ENCODE measurements at places on chromosomes 1 and 21.

DNA sequence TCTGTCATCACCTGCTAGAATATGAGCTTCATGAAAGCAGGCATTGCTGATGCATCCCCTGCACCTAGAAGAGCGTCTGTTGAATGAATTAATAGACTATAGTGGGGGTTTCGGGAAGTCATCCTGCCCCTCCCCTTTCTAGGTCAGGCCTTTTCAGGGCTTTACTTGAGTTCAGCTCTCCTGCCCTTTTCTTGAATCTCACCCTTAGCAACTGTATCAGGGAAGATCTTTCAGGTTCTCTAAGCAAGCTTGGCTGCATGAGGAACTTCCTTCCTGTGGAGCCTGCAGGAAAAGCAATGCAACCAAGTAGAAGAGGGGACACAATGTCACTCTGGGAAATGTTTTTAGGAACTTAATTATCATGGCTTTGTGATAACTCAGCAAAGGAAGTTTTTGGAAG, 27.2 kb upstream of the KIAA0040 start:
- DNase-seq, result no peak

DNA sequence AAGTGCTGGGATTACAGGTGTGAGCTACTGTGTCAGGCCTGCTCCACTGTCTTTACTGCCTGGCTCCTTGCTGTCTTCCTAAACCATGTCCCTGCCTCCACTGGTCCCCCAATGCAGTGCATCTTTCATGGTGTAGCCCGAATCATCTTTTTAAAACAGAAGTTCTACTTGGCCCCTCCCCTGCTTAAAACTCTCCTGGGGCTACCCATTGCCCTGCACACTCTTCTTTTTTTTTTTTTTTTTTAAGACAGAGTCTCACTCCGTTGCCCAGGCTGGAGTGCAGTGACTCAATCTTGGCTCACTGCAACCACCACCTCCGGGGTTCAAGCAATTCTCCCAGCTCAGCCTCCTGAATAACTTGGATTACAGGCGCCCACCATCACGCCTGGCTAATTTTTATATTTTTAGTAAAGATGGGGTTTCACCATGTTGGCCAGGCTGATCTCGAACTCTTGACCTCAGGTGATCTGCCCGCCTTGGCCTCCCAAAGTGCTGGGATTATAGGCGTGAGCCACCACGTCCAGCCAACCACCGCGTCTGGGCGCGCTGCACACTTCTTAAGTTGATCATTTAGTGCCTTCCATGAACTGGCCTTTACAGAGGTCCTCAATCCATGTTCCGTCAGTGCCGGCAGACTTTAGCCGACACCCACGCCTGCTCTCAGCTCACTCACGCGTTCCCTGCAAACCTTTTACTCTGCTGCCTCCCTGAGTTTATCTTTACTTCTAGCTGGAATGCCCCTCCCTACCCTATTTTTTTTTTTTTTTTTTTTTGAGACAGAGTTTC, 2.4 kb downstream of the FCN3 start:
- no peak for DNase-seq

- no peak for DNase-seq
Observed at GRCh38 chr1:65881067-65881594, 88.4 kb downstream of the PDE4B start.

DNA sequence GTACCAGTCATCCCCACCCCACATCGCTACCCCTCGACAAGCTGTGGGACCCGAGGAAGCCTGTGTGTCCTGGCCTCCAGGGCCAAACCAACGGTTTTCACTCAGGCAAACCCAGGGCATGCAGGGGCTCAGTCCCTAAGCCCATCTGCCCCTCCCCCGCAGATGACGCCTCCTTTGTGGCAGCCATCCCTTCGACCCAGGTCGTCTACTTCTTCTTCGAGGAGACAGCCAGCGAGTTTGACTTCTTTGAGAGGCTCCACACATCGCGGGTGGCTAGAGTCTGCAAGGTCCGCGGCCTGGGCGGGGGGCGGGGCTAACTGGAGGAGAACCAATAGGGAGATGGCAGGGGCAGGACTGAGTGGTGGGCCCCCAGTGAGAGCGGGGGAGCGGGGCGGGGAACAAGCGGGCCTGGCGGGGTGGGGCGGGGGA, 7.4 kb downstream of the SEMA4A start:
- DNase-seq, result no peak

DNA sequence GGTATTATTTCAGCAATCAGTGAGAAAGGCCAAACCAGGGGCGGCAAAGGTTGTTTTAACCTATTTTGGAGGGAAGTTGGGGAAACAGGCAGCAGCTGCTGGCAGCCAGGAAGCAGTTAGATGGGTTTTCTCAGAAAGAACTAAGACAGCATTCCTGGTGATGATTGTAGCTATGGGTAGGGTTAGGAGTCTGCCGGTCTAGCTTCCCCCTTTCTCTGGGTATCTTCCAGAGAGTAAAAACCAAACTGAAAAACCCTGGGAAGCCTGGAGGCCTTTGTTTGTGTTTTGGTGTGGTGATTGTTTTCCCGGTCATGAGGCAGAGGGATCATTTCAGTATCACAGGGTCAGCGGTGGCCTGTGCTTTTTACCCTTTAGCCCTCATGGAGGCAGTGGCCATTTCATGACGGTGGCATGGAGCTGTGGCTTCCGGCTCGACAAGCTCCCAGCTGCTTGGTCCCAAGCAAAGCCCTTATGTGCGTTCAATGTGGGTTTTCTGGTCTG, 19.5 kb upstream of the TNFRSF1B start:
- DNase-seq, result no peak

Data from HS-27A (cell line).